ENCODE measurements at places on chromosomes 12 and 14.

GRCh38 chr14:58825606-58826005, 187.8 kb downstream of the DACT1 start:
- DNase-seq: no peak

- no peak for DNase-seq
These were observed 12.2 kb downstream of the SLC7A7 start for GRCh38 chr14:22802860-22803686.

DNA sequence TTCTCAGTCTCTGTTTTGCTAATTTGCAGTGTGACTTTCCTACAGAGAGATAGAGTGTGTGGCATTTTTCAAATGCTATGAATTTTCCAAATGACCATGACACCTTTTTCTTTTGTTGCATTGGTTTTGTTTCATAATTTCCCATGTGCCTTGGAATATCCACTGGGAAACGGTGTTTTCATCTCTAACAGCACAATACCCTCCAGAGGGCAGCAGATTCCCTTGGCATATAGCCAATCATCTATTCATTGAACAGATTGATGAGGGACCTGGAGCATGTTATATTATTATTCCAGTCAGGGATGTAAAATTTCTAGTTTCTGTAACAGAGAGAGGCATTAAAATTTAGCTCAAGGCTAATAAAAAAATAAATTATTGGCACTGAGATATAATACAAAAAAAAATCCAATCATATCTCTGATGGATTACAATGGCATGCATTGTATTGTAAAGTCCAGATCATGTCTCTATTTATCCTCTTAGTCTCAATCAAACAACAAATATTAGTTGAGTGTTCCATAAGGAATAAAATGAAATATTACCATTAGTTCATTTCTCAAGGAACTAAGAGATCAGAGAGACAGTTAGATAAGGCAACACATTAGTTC, 29.6 kb upstream of the NTN4 start:
- DNase-seq: no peak

GRCh38 chr12:120132863-120133385, 16.4 kb upstream of the RAB35 start:
- DNase-seq: no peak

- DNase-seq: no peak
These were observed 58.0 kb upstream of the GSC start for GRCh38 chr14:94827711-94828447.

- DNase-seq: no peak
These were observed 59.9 kb downstream of the TTLL5 start for GRCh38 chr14:75720842-75721498.

DNA sequence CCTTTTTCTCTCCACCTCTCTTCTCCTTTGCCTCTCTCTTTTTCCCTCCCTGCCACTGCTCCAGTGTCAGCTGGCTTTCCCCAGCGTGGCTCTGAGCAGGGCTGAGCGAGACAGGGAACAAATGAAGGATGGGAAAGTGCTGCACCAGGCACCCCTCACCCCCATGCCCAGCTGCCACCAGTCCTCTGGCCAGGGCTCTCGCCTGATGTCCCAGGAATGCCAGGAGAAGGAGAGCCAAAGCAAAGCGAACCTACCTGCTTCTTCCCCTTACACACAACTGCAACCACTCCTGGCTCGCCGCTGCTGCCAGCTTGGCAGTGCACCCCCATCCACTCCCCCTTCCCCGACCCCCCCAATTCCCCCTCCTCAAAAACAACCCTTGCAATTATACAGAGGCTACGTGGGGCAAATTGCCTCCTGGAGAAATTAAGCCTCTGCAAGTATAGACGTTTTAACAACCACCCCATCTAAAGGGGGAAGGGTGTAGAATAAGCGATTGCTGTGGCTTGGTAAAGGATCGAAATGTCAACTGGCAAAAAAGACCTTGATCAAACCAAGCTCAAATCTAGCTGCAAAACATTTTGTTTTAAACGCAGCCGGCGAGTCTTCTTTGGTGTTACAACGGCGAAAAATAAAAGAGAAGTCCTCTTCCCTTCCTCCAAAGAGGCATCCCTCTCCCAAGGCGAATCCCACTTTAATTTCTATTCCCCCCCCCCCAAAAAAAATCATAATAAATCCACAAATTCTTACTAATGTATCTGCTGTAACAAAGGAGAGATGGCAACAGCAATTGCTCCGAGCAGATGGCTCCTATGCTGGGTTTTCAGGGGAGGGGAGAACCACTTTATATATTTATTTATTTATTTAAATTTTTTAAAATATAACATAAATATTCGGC, 2.9 kb downstream of the BCL11B start:
- DNase-seq: no peak

DNA sequence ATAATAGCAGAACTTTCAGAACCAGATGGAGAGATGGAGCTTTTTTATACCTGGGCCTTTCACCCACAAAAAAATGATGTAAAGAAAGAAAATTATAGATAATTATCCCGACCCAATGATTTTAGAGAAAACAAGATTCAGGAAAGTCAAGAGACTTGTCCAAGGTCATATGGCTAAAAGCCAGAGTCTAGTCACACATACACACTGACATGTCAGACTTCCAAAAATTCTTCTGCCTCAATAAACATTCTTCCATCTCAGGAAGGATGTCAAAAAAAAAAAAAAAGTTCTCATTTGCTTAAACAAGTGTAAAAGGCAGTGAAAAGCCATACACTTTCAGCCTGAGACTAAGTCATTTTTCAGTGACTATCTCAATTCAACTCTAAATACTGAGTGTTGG, 116.0 kb downstream of the PRICKLE1 start:
- DNase-seq: no peak

DNA sequence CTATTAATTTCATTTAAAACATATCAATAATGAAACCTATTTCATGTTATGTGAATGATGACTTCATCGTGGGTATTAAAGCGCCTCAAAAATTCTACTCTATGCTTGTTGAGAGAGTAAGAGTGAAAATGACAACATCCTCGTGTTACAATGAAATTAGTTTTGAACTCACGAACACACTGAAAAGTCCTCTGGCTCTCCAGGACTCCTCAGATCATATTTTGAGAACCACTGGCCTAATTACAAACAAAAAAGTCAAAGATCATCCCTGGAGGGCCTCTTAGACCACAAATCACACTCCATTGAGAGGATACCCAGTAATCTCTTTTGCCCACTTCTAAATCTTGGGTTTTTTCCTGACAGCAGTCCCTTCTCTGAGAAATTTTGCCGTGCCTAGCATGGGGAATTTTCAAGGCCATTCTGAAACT, 19.1 kb downstream of the DAAM1 start:
- DNase-seq: no peak
